ENCODE measurements at places on chromosomes 2 and 18.

GRCh38 chr18:58552057-58552461, 76.8 kb downstream of the ALPK2 start:
- DNase-seq = no peak

GRCh38 chr18:75533950-75534349, 106.4 kb upstream of the SMIM21 start:
- no peak for DNase-seq

DNA sequence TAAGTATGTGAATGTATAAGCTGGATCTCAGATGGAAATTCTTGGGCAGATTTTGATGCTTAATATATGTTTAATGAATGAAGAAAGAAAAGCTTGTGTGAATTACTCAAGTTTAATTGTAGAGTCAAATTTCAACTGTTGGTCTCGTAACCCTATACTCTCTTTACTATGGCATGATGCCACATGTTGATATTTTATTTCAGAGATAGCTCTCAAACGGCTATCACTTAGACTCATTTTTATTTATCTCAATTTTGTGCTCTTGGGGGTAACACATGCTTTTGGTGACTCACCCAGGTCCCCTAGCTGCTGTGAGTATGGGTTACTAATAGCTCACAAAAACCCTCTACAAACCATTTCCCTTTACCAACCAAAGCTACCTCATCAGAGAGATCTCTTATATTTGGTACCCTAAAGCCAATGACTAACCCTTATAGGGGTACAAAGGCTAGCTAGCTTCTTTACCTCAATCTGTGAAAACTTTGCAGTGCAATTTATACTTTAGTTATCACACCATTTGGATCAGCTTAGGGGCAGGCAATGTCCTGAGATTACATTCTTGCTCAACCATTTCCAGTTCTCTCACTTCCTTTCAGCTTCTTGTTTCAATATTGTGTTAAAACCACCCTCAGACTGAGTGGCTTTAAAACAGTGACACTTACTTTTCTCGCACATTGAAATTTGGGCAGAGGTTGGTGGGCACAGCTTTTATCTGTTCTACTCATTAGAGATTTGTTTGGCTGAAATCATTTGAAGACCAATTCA, 240.3 kb downstream of the CDH7 start:
- no peak for DNase-seq

- DNase-seq = peak; percentile 47
Observed at GRCh38 chr2:27655155-27655951, 8.1 kb downstream of the SUPT7L start.

GRCh38 chr2:174035981-174036742, 71.0 kb upstream of the SP3 start:
- DNase-seq = no peak

- DNase-seq = no peak
Observed at GRCh38 chr2:237624565-237624964, 2.8 kb upstream of the LRRFIP1 start.

DNA sequence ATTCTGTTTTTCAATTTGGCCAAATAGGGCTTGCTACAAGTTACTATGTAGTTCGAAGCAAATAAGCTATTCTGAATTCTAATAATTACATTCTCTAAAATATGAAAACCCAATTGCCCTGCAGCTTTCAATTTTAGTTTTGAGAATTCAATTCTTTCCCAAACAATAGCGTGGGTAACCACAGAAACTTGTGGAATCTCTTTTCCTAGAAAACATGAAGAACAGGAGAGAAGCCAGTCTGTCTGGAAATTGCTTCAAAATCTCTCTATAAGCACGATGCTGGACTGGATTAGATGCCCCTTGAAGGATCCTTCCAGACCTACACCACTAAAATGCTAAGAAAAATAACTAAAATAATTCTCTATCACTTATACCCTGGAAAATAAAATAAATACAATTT, 115.0 kb downstream of the THADA start:
- DNase-seq = no peak

- peak; percentile 85 for DNase-seq
Observed at GRCh38 chr2:26011990-26012856, 21.7 kb upstream of the RAB10 start.

GRCh38 chr2:126658905-126659561, 3.1 kb downstream of the GYPC start:
- no peak for DNase-seq

DNA sequence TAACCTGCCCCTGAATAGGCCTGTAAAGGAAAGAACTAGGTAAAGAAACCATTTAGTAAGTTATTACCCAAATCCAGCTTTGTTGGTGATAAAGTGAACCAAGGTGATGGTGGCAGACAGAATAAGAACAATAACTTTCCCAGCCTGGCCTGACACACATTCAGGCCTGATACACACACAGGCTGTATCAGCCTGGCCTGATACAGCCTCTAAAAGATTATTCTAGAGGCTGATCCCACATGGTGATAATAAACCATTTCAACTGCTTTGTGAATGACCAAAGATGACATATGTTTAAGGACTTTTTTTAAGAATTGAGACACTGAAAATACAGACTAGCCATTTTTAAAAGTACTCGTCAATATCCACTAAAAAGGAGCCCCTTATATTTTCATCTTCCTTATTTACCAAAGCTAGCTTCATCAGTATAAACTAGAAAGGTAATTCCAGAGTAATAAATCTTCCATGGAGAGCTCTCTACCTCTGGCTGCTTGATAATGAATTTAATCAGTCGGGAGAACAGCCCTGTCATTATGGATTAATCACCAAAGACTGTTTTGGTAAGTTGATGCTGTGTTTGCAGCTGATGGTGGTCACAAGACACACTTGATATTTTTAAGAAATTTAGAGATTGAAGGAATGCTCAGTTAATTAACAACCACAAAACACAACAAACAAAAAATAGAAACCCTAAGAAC, 77.2 kb downstream of the SLC8A1 start:
- no peak for DNase-seq

DNA sequence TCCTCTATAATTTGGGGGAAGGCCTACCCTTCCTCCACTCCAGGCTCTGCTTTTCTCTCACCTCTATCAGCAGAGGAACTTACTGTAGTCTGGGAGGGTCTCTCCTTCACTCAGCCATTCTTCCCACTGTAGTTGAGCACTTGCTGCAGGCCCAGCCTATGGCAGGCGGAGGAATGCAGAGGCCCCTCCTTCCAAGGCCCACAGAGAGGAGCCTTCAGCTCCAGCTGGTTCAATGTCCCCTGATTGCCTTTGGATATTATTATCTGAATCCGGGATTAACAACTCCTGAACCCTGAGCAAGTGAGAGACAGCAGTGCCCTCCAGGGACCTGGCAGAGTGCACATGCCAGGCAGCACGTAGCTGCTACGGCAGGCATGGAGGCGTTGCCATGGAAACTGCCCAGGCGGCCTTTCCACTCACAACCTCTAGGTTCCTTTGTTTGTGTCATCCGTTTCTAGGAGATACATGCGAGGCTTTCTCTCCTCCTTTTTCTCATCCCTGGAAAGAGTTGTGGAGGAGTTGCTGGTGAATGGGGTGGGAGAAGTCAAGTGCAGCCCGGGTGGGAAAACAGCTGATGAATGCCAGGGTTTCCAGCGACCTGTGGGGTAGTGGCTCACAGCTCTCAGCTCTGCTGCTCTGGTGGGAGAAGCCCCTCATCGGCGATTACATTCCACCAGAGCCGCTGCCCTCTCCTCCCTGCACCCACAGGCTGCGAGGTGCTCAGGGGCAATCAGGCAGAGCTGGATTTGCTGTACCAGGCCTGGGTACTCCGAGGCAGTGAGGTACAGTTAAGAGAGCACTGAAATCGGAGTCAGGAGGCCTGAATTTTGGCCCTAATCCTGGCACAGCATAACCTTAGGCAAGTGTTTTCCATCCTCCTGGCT, 55.3 kb upstream of the HK2 start:
- DNase-seq = no peak
